ENCODE measurements at places on chromosomes 1 and 21.

GRCh38 chr1:9705337-9706093 lies 54.0 kb downstream of the PIK3CD start:
- no peak for DNase-seq

DNA sequence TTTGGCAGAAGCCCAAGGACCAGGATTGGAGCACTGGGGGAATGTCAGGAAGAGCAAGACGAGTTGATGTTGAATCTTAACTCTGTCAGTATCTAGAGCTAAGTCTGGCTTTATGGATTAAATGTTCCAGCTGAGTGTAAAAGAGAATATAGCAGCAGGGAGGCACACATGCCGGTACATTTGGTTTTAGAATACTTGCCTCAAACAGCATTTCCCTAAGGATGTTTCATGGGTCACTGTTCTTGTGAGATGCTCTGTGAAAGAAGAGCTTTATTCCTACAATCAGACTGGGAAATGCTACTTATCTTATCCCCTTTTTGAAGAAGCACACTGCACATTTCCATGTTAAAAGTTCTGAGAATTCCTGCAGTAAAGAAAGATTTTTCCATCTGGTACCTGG lies 440.3 kb upstream of the B3GALT2 start:
- no peak for DNase-seq

DNA sequence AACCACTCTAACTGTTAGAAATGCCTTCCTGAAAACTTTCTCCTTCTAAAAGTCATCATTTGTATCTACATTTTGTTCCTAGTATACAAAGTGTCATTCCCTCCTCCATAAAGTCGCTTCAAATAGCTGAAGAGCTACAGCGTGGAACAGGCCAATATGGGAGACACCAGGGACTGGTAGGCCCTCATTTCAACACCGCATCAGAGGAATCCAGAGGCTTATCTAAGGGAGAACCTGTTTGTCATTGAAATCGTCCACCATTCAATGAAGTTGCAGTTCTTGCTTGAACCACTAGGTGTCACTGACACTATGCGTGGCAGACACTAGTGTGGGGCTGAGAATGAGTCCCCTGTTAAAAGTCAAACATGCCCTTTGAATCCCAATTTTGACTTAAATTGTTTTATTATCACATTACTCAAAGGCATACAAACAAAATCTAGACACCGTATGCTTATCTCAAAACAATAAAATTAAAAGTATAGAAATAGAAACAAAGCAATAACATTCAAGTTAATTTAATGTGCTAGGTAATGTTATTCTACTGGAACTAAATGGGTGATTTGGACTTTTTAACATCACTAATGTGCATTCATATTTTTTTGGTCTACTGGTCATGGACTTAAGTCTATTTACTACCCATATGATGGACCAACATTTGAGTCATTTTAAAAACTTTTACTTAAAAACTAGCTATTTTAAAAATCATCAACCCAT lies 182.3 kb downstream of the FCRL5 start:
- no peak for DNase-seq

DNA sequence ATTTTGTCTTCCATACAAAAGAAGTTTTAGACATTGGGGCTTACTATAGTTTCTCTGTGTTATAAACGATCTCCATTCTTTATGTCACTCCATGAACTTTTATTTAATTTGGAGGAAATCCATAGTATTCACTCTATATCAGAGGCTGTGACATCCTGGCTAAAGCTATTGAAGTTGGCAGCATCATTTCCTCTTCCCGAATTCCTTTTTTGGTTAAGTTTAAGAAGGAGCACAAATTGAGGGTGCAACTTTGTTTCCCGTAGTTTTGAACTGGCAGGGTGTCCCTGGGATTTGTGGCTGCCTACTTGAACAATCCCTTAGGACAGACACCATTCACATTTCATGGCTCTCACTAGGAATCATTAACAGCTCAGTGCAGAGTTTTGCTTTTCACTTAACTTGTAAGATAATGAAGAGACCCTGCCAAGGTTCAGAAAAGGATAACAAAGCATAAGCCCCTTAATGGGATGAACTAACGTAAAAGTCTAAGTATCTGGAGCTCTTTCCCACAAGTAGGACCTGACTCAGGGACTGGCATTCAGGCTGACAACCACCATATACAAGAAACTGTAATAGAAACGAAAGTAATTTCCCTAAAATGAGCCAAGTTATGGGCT lies 13.9 kb downstream of the S1PR1 start:
- DNase-seq, result no peak

GRCh38 chr1:62613890-62614289 lies 16.6 kb downstream of the ANGPTL3 start:
- no peak for DNase-seq

- no peak for DNase-seq
Measured at GRCh38 chr21:34133392-34133791, 60.0 kb downstream of the MRPS6 start.

DNA sequence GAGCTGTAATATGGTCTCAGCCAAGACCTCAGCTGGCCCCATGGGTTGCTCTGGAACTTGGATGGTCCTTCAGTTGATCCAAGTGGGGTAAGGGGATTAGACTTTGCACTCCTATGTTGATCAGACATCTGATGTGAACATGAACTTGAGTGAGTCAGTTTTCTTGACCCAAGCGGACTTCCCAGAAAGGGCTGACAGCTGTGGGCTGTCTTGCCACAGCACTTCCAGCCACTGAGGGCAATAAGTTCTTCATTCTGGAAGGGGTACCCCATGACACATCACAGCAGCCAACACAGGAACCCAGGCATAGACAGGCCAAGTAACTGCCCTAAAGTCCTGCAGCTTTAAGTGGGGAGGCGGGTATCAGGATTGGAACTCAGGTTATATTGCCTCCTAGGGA lies 93.9 kb upstream of the USP24 start:
- DNase-seq, result no peak

- no peak for DNase-seq
Measured at GRCh38 chr1:219317762-219318353, 144.2 kb downstream of the LYPLAL1 start.

GRCh38 chr1:208835097-208835463 lies 590.9 kb upstream of the PLXNA2 start:
- no peak for DNase-seq

DNA sequence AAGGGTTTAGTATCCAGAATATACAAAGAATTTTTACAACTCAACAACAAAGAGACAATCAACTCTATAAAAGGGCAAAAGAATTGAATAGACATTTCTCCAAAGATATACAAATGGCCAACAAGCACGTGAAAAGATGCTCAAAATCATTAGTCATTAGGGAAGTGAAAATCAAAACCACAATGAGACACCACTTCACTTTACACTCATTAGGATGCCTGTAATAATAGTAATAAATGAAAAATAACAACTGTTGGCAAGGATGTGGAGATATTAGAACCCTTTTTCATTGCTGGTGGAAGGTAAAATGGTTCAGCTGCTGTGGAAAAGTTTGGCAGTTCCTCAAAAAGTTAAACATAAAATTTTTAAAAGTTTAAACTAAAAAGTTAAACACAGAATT lies 7.0 kb upstream of the ABCD3 start:
- DNase-seq, result no peak

DNA sequence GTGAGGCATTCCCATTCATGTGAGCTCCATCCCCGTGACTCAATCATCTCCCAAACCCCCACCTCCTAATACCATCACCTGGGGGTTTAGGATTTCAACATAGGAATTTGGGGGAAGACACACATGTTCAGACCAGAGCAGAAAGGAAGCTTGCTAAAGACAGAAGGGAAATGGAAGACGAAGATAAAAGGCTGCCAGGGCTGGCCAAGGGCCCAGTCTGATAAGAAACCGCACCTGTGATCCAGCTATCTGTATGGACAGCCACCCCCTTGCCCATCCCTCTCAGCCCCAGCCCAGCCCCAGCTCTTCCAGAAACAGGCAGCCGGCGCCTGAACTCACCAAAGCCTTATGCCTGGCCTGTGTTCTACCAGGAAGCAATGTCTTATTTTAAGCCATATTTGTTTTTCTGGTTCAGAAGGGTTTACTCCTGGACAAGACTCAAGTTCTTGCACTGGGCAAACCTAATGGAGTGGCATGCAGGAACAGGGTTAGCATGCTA lies 198.4 kb upstream of the VAMP3 start:
- DNase-seq, result no peak

DNA sequence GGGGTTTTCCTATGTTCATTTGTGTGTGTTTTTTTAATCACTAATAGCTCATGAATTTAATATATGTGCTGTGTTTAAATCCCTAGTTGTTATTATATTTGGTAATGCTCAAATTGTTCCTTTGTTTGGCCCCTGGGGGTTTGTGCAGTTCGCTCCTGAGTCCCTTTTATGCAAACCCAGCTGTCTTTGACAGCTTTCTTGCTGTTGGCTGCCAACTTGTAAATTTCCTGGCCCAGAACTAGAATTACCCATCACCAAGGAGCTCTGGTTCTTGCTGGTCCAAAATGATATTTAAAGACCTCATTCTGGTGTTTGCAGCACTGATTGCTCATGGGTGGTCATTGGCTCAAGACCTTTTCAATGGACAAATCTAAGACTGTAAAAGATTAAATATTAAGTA lies 39.6 kb upstream of the PGBD5 start:
- DNase-seq, result no peak

- no peak for DNase-seq
Measured at GRCh38 chr1:79469139-79469538, 462.6 kb upstream of the ADGRL4 start.

DNA sequence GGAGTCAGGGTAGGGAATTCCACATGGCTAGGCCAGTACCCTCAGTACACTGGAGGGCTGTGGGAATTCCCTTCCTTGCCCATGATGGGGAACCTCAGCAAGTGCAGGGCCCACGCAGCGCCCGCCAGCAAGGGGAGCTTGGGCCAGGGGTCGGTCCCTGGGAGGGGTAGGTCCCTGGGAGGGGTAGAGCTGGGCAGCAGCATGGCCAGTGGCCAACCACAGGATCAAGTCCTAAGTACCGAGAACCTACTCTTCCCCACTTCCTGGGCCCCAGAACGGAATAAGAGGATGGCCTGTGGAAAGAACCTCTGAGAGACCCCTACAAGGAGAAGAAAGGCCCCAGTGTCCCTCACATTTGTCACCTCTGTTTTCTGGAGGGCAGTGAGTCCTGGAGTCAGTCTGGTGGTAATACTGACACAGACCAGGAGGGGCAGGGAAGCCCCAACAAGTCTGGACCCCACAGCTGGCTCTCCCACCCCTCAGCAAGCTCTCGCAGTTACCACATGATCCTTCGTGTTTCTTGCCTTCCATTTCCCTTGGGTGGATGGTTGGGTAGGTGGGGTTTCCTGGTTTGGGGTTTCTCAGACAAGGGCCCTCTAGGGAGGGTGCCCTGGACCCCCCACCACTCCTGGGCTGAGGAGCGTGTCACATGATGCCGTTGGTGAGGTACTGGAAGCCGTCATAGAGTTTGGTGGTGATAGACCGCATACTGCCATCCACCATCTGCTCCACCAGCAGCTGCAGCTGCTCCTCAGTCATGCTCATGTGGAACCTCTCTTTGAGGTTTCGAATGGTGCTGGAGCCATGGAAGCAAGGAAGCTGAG lies 10.3 kb downstream of the ZNF687 start:
- DNase-seq, result no peak

DNA sequence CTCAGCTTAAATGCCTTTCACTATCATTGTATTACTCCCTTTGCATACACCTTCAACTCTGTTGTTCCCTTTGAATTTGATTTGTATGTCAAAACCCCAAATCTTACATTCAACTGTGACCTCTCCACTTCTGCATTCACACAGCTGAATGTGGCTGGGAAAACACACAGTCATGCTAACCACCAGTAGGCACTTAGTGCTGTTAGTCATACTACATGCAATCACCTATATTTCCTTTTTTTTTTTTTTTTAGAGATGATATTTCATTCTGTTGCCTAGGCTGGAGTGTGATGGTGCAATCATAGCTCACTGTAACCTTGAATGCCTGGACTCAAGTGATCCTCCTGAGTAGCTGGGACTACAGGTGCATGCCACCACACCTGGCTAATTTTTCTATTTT lies 16.2 kb downstream of the BTBD8 start:
- no peak for DNase-seq
